Upper lobe of left lung (tissue), 6 donors: ENCODE measurements at places on chromosomes 7 and 10.

GRCh38 chr7:22430457-22430856, 69.5 kb downstream of the STEAP1B start:
- DNase-seq = no peak

DNA sequence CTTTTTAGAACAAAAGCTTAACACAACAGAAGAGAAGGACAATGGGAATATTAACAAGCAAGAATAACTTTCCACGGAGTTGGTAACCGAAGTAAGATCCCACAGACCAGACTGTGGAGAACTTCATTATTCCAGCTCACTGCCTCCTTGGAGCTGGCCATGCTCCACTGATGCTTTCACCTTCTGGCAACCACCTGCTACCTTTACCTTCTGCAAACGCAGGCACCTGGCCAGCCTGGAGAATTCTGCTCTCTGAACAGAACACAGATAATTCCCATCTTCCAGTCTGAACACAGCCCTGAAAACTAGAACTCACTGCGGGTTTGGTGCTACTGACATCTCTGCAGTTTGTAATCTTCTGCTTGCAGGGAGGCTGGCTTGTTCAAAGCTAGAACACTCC, 66.5 kb downstream of the JAZF1 start:
- no peak for DNase-seq

DNA sequence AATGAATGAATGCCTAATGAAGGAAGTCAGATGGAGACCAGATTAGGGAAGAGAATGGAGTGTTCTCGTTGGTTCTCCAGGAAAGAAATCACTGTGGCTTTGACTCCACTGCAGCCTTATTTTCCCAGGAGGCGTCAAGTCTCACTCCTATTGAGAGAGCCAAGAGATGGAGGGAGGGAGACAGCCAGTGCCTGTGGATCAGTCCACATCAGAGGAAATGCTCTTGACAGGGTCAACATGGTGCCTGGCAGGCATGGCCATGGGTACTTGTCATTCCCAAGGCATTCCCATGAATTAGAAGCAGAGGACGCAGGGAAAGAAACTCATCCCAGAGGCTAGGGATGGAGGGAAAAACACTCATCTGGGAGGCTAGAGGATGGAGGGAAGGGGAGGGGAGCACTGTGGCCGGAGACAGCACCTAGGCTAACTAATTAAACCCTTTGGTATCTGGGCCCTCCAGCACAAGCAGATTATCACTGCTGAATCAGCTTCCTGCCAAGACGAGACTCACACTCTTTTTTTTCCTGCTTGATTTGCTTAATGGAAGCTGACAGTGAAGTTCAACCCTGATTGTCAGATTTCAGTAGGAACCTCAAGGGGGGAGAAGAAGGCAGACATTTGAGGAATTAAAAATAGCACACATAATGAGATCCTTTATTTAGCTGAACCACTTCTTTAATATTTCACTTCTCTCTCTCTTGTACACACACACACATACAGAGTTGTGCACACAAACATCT, 1233.2 kb upstream of the AUTS2 start:
- DNase-seq = no peak

GRCh38 chr10:35922876-35923600, 280.9 kb upstream of the FZD8 start:
- DNase-seq = no peak

- no peak for DNase-seq
Measured at GRCh38 chr10:13365831-13366230, 17.7 kb upstream of the SEPHS1 start.

DNA sequence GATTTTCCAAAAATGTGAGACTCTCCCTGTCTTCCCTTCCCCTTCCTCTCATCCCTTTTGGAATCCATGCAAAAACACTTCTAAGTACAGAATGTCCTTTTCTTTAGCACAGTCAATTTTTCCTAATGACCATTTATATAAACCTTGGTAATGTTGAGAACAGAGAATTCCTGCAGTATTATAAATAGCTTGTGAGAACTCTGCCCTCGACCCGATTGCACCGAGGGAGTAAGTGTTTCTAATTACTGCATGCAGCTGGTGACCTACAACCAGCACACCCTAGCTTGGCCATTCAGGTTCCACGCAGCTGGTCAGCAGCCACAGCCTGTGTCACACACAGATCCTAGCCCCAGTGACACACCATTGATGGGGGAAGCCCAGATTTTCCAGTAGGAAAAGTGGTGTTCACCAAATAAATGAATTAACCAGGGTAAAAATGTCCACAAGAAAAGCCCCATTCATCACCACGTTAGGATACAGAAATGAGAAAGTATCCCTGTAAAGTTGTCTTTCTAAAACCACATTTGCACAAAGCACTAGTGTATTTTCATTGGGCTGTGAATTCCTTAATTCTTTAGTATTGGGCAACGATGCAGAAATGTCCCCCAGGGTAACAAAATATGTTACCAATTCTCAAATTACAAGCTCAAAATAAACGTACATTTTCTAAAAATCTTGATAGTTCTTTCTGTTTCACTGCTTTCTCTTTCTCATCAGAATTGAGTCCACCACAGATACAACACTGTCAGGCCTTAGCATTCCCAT, 499.0 kb upstream of the KLF6 start:
- DNase-seq = no peak

DNA sequence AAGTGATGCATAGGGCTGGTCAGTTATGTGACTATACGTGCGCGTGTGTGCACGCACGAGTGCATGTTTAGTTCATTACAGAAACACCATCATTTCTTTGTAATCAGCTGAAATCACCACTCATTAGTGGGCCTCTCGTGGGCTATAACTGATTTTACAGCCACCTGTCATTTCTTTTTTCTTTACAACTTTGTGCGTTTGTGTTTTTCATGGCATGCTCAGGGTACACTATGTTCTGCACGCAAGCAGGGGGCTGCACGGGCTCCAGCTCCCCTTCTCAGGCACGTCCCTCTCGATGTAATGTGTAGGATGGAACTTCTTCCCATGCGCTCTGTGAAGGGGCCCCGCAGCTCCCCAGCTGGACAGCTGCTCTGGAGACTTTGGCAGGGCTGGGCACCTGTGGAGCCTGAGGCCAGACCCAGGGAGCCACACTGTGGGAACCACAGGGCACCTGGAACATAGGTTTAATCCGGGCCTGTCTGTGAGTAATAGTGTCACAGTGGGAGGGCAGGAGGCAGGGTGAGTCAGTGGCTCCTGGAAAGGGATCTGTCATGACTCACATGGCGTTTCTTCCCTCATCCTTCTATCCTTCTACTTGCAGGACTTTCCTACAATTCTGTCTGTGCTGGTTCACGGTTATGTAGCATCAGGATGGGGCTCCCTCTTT, 4.9 kb downstream of the GCK start:
- DNase-seq = peak; percentile 33

- no peak for DNase-seq
Measured at GRCh38 chr7:48933549-48934085, 9.3 kb downstream of the CDC14C start.

DNA sequence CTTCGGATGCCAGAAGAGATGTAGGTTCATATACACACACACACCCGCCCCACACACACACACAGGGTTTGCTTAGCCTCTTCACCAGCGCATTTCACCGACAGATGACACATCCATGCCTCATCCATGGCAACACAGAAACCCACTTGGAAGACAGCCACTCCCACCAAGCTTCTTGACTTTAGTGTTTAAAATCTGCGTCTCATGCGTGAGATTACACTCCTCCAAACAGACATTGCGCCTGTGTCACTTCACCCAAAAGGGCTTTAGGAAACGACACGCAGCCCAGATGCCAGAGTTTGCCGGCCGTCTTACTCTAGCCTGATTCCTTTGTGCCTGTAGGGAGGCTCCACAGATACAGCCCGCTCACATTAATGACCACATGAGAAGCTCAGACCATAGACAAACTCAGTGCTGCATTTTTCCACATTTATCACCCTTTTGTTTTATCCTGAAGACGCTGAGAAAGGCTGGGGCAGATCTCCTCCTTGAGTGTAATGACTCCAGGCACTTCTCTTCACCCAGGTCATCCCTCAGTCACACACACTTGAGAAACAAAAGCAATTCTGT, 73.8 kb downstream of the DIP2C start:
- DNase-seq = no peak

DNA sequence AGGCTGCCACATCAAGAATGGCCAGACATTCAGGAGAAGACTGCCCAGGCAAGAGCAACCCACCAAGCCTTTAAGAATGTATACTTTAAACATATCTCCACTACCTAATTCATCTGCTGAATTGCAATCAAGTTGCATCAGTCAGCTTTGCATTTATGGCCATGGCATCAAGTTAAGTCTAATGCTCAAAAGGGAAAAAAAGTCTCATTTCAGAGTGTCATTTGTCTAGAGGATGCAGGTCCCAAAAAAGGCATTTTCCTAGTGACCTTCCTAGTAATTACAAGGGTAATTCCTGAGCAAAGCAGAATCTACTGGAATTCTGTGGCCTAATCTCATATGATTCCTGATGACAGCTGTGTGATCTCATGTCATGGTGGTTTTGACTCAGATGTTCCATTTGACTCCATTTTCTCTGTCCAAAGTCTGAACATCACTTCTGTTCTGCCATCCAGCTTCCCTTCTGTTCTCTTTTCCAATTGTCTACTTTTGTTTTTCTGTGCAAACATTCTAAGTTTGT, 7.3 kb upstream of the CABCOCO1 start:
- DNase-seq = no peak

DNA sequence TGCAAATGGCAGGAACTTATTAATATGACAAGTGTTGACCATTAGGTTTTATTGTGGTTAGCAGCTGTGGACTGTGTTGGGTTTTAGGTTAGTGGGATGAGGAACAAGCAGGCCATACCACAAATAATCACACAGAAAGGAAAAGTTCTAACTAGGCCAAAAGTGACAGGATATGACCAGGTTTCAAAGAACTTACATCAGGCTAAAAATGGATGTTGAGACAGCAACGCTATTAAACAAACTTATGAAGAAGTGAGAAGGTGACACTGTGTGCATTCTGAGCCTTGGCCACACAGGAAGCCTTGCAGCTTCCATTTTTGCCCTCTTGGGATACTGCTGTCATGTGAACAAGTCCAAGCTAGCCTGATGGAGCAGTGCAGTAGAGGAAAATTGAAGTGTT, 568.8 kb downstream of the HTR7 start:
- DNase-seq = no peak

DNA sequence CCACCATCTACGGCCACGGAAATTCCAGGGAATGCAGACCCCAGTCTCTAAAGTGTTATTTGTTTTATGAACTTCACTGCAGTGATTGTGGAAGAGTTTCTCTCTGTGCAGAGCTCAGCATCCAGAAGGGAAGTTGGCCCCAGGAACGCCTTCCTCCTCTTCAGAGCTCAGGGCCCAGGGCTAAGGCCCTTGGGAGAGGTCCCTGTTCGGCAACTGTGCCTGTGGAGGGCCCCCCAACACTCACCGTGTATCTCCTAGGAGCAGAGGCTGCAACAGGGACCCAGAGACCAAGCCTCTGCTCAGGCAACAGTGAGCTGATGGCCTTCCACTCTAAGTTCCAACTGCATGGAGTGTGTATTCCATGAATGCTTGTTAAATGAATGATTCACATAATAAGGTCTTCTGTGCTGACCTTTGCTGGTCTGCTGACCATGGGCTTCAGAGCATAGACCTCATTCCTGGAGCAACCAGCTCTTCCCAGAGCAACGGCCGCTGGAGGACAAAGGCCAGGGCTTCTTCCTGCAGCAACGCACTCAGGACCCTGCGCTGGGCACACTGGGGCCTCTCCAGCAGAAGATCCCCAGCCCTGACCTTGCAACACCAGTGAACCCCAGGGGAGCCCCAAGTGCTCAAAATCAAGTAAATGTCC, 7.7 kb downstream of the DIP2C start:
- DNase-seq = no peak

DNA sequence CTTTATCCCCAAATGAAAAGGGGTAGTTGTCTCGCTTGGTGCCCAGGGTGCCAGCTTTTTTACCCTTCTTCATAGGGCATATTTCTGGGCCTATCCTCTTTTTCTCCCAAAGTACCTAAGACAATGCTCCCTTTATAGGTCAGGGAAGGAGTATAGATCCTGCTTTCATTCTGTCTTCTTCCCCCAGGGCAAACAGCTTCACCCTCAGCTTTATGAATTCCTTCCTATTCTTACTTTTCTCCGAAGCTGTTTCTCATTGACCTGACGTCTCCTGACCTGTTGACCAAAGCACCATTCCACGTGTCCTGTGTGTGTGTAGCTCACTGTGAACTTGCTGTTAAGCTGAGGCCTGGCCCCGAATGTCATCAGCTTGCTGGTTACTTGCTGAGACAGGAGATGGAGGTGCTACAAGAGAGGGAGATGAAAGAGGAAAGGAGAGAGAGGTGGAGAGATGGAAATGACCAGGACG, 48.9 kb downstream of the PYROXD2 start:
- no peak for DNase-seq

- DNase-seq = no peak
Measured at GRCh38 chr10:34206078-34206934, 608.8 kb downstream of the PARD3 start.

GRCh38 chr10:35059481-35059880, 30.7 kb downstream of the CUL2 start:
- no peak for DNase-seq

DNA sequence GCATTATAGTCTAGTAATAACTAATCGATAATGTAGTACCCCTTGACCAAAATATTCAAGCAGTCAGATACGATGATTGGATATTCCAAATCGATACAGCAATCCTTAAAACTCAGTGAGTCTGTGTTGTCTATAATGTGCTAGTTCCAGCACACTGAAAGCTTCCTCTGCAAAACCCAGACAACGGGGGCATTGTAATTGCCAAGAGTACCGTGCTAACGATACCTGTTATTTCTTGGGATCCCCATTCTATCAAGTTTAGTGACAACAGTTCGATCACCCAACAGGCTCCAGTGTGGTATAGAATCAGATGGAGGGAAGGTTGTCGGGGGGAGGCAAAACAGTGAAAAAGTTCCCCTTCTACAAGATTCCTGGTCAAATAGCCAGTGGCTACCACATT, 865 bp downstream of the ZNF438 start:
- DNase-seq = no peak

GRCh38 chr7:131008840-131009711, 275.1 kb upstream of the KLF14 start:
- no peak for DNase-seq

DNA sequence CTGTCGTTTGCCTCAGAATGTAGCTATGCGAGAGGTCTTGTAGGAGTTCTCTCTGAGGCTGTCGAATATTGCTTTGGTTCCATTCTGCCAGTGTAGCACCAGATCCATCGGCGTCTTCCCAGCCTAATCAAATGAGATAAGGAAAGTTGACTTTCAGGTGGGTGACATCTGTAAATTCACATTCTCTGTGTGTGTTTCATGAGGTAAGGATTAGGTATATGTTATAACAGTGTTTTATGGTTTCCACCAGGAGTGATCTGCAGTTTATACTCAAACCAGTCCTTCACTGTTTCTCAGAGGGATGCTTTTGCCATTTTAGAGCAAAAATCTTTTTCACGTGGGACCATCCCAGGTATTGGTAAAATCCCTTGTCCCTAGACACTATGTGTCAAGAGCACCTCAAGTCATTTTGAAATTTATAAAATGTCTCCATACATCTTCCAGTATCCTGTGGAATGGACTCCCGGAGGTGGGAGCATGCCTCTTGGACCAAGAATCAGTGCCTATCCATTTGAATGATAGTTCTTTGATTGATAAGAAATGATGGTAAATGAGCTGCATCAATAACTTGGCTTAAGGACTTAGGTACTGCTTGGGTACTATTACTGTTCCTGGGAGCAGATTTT, 7.9 kb downstream of the ANKRD1 start:
- no peak for DNase-seq

- peak; percentile 68 for DNase-seq
Measured at GRCh38 chr7:158157460-158157859, 430.2 kb downstream of the PTPRN2 start.
